ENCODE measurements at places on chromosomes 4 and X.

- DNase-seq, result no peak
These were observed 20.4 kb downstream of the RNF212 start for GRCh38 chr4:1092983-1093361.

DNA sequence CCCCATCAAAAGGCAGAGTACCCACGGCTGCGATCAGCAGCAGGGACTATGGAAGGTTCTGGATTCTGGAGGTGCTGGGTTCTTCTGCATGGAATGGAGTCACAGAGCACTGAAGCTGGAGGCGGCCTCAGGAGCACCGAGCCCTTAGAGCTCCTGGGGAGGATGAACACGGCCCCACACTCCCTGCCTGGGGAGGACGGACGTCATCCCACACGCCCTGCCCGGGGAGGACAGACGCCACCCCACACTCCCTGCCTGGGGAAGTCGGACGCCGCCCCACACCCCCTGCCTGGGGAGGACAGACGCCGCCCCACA, 9.9 kb downstream of the LRPAP1 start:
- no peak for DNase-seq

- no peak for DNase-seq
These were observed 381.0 kb downstream of the UNC5C start for GRCh38 chr4:95167805-95168204.

GRCh38 chr4:52606726-52607125, 52.4 kb downstream of the USP46 start:
- no peak for DNase-seq

DNA sequence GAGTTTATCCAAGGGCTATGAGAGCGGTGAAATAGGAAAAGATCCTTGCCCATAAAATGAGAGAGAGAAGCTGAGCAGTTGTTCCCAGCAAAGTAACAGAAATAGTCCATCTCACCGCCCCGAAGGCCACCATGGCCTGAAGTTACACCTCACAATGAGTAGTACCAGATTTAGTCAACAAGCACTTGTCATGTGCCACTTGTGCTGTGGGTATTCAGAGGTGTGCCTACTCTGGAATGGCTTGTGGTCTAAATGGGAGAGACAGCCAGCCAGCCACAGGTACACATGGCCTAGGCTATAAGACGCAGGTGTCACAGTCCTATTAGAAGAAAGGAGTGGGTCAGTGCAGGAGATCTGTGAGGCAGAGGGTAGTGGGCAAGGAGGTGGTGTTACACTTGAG, 54.6 kb upstream of the MAP3K15 start:
- DNase-seq, result no peak

DNA sequence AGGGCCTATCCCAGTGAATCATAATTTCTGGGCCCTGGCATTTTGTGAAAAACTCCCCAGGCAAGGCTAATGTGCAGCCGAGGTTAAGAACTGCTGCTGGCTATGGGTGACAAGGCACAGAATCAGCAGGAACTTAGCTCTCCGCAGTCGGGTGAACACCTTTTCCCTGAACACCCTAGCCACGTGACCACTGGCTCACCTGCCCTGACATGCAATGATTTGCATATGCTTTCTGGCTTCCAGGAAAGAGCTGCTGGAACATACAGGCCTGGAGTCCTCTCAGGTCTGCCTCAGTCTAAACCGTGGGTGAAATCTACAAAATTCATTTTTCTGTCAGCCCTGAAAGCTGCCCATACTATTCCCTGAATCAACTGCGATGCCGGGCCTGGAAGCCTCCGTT, 56.6 kb downstream of the ZNF827 start:
- DNase-seq, result no peak

- DNase-seq, result no peak
These were observed 113.0 kb downstream of the RBM47 start for GRCh38 chr4:40516651-40517050.

DNA sequence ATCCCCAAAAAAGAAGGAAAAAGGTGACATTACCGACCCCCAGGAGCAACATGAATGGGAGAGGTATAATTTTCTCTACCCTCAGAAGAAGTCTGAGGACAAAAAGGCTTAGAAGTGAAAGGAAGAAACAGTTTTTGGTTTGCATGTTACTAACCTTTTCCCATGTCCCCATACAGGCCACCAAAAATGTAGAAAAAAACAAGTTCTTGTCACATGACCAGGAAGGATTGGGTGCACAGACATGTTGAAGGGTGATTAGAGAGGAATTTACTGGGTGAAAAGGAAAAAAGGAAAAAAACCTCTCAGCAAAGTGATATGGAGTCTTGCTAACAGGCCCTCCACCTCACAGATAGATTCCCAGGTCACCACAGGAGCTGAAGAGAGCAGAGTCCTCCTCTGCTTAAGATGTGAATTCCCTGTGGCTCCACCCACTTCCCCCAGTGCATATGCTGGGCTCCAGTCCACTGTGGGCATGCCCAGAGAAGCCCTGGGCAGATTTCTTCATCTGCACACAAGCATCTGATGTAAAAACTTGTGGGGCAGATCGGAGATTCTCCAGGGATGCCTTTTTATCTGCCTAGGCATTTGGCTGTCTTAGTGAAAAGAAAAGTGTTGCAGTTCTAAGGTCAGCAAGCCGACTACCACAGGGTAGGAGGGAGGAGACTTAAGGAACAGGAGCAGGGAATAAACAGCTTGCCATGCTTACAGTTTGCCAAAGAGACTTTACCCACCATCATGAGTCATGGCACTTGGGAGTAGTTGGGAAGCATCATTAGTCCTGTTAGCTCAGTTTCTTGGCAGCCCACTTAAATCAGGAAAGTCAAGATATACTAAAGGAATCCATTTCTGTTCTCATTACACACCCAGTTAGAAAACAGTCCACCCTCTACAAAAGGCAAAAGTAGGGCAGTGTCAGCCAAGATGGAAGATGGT, 25.0 kb upstream of the PASD1 start:
- DNase-seq, result no peak

- no peak for DNase-seq
These were observed 187.5 kb upstream of the SLITRK2 start for GRCh38 chrX:145630081-145630480.

GRCh38 chr4:73701116-73701515, 39.3 kb upstream of the CXCL8 start:
- DNase-seq, result no peak

- DNase-seq, result no peak
These were observed 548.1 kb upstream of the INTU start for GRCh38 chr4:127084666-127085065.

GRCh38 chrX:11437642-11438379, 144.6 kb downstream of the AMELX start:
- no peak for DNase-seq

GRCh38 chr4:186104890-186105646, 564 bp downstream of the FAM149A start:
- DNase-seq, result no peak

- no peak for DNase-seq
These were observed 38.9 kb upstream of the PLAC8 start for GRCh38 chr4:83153417-83153816.

GRCh38 chrX:54087661-54088060, 43.4 kb upstream of the PHF8 start:
- no peak for DNase-seq

GRCh38 chrX:38278682-38279081, 48.6 kb downstream of the RPGR start:
- no peak for DNase-seq

GRCh38 chr4:161336016-161336530, 827.7 kb downstream of the FSTL5 start:
- DNase-seq, result no peak

DNA sequence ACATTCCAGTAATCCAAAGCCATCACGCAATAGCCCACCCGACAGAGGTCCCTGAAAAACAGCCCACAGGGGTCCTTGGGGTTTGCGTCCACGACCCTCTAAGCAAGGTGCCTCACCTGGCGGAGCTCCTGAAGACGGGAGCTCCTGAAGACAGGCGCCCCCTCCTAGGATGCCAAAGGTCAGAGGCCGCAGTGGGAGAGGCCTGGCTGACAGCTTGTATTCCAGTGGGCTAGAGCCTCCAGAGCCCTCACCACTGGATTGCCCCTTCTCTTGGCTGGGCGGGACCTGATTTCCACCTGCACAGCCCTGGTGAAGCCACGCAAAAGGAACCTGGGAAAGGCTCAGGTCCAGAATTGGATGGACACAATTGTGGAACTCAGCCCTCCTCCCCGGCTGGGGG, 29.7 kb upstream of the WFS1 start:
- no peak for DNase-seq

DNA sequence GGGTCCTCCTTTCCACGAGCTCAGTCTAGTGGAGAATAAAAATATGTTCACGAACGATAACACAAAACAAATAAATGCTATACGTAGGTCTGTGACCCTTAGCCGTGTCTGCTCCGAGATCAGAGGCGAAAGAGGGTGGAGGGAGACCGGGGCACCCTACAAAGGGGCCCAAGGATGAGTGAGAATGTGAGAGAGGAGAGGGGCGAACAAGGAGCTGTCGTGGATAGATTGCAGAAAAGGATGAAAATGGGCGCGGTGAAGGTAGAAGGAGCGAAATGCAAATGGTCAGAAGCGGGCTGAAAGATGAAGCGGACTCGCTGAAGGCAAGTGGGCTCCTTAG, 6.2 kb upstream of the ZBTB33 start:
- DNase-seq, result no peak
